ENCODE measurements at places on chromosomes 4 and X.

DNA sequence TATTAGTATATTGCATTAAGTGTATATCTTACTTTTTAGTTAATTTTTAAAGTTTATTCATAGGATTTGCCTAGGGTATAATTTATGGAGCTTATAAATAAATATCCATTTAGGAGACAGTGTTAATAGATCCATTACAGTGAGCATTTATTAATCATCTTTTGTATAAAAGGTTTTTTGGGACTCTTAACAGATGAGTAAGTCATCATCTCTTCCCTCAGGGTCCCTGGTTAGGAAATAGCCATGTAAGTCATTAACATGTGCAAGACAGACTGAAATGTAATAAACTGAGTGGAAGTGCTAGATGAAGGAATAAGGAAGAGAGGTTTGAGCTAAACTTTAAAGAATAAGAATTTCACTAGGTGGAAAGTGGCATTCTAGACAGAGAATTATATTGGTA, 69.2 kb downstream of the PAQR3 start:
- no peak for DNase-seq

- DNase-seq = peak; percentile 83
These were observed 196.8 kb upstream of the FAT1 start for GRCh38 chr4:186920483-186920882.

DNA sequence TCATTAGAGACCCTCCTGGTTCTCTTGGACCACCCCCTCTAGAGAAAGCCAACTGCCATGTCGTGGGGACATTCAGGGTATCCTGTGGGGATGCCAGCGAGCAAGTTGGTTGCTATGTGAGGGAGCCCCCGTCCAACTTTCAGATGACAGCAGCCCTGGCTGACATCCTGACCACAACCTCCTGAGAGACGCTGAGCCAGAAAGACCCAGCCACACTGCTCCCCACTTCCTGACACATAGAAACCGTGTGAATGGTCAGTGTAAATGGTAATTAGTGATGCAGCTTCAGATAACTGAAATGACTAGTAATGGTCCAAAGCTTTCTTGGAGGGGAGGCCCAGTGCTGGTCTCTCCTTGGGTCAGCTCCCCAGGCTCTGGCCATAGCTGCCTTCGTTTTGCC, 10.8 kb downstream of the CLCN4 start:
- no peak for DNase-seq

DNA sequence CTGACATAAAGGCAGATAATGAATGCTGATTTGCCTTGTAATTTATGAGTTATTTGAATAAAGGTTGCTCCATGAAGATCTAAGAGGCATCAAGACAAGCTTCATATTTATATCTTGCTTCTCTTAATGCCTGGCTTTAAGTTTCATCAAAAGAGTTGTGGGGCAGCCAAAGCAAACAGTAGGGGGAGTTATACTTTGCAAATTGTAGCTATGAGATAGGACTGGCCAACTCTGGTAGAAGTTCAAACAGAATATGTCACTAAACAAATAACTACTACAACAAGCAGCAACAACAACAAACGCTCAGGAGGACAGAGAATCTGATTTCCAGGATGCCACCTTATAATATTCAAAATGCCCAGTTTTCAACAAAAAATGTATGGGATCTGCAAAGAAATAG, 69.1 kb upstream of the PLAC1 start:
- DNase-seq = no peak

DNA sequence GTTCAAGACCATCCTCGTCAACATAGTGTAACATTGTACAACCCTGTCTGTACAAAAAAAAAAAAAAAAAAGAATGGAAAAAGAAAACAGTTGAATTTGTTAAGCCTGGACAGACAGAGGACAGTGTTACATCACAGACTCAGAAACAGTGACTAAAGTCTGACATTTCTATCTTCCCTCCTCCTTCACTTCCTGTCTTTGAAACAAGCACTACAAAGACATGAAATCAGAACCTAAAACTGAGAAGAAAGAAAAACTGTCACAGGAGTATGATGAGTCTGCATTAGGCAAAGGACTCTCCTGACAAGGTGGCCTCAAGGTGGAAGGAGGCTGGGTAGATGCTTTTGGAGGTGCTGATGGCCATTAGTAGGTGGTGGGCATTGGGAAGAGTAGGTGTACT, 126.7 kb downstream of the RBM47 start:
- no peak for DNase-seq

DNA sequence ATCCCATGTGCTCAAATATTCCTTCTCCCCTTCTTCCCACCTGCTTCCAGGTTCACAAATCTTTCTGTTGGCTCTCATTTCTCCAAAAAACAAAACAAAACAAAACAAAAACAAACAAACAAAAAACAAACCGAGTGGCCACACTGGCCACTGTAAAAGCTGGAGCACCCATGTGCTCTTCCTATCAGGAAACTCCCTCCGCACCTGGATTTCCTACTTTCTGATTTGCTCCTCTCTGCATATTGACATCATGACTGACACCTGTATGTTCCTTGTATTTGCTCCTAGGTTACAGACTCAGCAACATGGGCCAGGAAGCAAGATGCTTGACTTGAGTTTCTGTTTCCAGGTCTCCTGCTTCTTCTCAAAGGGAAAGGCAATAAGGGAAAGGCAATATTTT, 258.8 kb downstream of the GPC3 start:
- no peak for DNase-seq

GRCh38 chr4:93646233-93646930, 182.2 kb upstream of the ATOH1 start:
- peak; percentile 1 for DNase-seq

- DNase-seq = no peak
These were observed 2.7 kb downstream of the GPRASP2 start for GRCh38 chrX:102714994-102715393.

GRCh38 chr4:8320386-8320750, 50.8 kb downstream of the HTRA3 start:
- no peak for DNase-seq

DNA sequence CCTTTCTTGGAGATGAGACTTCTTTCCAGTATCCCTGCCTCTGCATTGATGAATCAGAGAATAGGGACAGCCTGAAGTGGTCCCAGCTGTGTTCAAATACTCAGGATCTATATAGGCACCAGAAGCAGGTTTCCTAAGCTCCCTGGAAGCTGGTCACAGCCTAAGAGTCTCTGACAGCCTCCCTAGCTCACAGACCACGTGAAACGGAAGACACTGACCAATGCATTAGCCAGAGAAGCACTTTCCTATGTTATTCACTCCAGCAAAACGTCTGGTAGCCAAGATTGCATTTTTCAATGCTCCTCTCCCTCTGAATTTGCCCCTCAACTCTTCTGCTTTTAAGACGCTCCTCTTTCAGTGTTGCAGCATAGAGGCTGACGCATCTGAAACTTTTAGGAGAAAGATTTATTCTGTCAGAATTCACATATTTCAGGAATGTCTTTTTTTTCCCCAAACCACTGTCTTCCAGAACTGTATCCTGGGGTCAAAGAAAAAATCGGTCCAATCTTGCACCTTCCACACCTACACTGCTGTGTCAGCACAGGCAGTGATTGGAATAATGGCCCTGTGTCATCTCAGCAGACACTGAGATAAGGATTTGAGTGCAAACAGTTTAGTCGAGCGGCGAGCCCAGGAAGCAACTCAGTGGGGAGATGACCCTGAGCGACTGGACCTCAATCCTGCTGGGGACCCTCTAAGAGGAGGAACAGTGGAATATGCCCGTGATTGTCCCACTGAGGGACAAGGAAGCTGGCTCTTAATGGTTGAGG, 109.4 kb downstream of the SMIM20 start:
- DNase-seq = peak; percentile 49

GRCh38 chr4:3784454-3785291, 18.5 kb downstream of the ADRA2C start:
- no peak for DNase-seq

GRCh38 chr4:108777388-108777787, 14.5 kb upstream of the ETNPPL start:
- DNase-seq = no peak

DNA sequence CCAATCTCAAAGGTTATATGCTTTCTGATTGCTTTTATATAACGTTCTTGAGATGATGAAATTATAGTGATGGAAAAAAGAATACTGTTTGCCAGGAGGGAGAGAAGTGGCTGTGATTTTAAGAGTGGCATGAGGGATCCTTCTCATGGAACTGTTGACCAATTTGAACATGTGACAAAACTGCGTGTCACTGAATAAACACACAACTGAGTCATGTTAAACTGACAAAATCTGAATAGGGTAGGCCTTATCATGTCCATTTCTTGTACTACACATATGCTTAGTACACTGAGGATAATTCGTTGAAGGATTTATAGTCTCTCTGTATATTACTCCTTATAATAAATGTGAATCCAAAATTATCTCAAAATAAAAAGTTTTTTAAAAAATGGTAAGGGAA, 22.2 kb upstream of the HSPA4L start:
- no peak for DNase-seq

- DNase-seq = no peak
These were observed 535.3 kb upstream of the RPS6KA3 start for GRCh38 chrX:20802036-20802435.

- peak; percentile 45 for DNase-seq
These were observed 1.1 kb upstream of the PGRMC2 start for GRCh38 chr4:128288689-128289106.

DNA sequence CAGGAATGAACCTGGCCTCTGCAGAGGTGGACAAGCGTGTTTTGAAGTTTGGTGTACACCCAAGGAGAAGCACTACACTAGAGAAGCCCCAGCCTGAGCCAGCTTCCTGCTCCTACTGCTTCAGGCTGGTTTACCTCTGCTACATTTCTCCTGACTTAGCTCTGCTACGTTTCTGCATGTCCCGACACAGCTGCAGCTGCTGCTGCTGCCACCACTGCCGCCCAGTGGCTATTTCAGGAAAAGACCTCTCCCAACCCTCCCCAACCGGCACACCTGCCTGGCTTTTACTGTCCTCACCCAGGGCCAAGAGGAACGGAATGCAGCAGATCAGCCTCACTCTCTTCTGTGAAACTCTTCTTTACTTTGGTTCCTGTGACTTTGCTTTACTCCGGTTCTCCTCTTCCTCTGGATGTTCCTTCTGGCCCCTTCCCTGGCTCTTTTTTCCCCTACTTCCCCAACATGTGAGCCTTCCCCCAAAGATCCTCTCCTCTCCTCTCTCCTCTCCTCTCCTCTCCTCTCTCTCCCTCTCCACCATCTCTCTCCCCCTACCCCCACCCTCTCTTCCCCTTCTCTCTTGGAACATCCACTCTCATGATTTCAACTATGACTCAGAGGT, 3.1 kb upstream of the P2RY4 start:
- DNase-seq = peak; percentile 29

DNA sequence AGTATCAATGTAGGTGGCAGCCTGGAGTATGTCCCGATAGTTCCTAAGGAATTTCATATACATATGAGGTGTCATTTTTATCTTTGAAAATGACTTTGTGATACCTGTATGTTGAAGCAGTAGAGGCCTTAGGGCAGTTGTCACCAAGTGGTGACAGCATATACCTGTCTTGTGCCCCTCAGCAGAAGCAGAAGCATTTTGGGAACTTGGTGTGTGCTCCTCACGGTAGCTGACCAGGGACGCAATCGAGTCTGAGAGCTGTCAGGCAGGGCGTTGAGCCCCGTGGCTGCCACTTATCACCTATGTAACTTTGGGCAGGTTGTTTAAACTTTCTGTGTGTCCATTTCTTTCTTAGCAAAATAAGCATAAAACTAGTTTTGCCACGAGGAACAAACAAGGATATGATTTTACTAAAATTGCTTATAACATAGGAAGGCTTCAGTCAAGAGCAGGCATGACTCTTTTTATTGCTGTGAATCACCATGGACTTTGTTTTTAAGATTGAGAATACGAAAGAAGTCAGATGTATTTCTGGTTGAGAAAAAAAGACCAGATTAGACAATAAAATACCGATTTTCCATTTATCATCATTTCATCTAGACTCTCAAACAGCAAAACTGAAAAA, 161.5 kb downstream of the CPE start:
- no peak for DNase-seq

DNA sequence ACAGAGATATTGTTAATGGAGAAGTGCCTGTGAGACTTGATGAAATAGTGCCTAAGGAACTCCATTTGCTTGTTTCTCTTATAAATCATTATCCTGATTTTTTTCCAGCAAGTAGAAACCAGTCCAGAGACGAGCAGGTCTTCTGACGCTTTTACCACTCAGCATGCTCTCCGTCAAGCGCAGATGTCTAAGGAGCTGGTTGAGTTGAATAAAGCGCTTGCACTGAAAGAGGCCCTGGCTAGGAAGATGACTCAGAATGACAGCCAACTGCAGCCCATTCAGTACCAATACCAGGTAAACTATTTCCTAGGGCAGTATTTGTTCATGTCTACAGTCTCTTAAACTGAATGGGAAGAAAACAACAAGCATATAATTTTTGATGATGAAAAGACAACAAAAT, 63.6 kb downstream of the KIF4A start:
- no peak for DNase-seq

- DNase-seq = no peak
These were observed 6.0 kb downstream of the DGKQ start for GRCh38 chr4:967113-968104.

- DNase-seq = no peak
These were observed 48.4 kb upstream of the SPANXN4 start for GRCh38 chrX:142977128-142977914.

GRCh38 chr4:155974476-155974749, 20.7 kb upstream of the CTSO start:
- no peak for DNase-seq

DNA sequence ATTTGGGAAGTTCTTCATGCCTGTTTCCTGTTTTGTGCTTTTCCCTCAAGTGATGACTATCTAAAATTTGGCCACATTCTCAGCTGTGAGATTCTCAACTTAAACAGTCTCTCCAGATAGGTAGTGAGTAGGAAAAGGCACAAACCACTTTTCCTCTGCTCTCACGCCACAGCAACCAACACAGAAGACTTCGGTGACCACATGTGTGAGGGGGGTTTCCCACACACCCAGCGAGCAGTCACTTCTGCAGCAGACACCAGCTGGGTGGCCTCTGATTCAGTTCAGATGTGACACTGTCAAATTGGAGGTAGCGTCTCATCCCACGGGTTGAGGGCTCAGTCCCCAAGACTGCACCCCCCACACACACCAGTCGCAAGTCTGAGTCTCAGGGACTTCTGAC, 25.1 kb upstream of the CLDN34 start:
- no peak for DNase-seq

GRCh38 chr4:90943311-90943710, 816.1 kb downstream of the CCSER1 start:
- DNase-seq = no peak

- no peak for DNase-seq
These were observed 131.2 kb upstream of the SMARCAD1 start for GRCh38 chr4:94076498-94076897.

DNA sequence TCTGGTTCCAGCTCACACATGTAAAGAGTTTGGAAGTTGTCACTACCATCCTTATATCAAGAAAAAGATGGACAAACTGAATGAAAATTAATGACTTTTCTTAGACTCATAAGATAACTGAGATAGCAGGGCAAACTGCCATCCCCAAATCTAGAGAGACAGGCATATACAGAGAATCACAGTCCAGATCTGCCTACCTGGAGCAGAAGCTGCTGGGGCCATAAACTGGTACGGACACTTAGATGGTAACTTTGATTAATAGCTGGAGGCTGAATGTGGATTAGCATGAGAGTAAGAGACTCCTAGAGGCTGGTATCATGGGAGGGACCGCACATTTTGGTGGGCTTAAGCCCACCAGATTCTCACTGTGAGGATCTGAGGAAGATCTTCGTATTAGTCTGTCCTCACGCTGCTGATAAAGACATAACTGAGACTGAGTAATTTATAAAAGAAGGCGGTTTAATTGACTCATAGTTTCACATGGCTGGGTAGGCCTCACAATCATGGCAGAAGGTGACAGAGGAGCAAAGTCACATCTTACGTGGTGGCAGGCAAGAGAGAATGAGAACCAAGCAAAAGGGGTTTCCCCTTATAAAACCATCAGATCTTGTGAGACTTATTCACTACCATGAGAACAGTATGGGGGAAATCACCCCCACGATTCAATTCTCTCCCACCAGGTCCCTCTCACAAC, 10.8 kb upstream of the POLA1 start:
- DNase-seq = no peak
